ENCODE measurements at places on chromosomes 3 and 15.
A peak's percentile ranks its signal among the peaks of the same experiment; 100 is the strongest.

DNA sequence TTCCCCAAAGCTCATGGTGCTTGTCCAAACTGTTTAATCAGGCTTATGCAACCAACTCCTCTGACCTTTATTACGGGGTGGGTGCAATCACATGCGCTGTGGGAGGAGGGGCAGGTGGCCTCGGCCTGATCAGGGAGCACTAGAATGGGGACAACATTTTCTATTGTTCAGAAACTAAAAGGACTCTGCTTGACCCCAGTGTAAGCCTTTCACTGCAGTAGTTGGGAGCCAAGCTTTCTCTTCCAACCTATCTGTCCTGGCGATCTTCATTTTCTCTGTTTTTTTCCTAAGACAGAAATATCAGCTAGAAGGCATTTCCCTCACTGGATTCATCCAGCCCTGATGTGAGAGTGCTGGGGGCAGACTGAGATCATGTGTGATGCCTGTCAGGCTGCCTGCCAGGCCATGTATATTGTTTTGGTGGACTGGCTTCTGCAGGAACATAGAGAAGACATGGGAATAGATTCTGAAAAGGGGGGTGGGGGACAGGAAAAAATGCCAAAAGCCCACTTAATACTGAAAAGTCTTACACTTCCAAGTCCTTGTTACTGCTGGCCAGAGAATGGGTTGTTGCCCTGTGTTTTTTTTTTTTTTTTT is 627.0 kb upstream of the TBL1XR1 start:
- DNase-seq = no peak

DNA sequence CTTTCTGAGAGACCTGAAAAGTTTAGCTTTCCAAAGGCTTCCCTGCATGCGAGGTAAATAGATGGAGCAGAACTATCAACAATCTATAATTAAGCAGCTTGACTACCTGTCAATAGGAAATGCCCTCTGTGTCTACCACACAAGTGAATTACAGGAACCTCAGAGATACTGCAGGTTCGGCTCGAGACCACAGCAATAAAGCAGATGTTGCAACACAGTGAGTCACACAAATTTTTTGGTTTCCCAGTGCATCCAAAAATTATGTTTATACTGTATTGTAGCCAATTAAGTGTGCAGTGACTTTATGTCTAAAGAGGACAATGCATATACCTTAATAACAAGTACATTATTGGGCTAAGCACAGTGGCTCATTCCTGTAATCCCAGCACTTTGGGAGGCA is 252.0 kb downstream of the UBE2E2 start:
- DNase-seq = no peak

DNA sequence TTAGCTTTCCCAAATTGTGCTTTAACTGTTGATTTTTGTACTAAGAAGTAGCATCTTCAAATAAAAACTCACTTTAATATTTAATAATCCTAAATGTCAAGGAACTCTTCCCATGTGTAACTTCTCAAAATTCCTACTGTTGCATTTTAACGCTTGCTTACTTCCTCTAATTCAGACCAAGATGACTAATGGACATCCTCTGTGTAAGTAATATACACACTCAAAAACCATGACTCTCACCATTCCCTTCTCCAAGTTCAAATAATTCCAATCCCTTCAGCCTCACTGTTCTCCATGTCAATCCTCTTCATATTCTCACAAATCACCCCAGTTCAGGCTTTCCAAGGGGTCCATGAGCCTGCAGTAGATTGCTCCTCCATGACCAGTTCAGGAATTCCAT is 13.0 kb downstream of the MRPL46 start:
- no peak for DNase-seq

DNA sequence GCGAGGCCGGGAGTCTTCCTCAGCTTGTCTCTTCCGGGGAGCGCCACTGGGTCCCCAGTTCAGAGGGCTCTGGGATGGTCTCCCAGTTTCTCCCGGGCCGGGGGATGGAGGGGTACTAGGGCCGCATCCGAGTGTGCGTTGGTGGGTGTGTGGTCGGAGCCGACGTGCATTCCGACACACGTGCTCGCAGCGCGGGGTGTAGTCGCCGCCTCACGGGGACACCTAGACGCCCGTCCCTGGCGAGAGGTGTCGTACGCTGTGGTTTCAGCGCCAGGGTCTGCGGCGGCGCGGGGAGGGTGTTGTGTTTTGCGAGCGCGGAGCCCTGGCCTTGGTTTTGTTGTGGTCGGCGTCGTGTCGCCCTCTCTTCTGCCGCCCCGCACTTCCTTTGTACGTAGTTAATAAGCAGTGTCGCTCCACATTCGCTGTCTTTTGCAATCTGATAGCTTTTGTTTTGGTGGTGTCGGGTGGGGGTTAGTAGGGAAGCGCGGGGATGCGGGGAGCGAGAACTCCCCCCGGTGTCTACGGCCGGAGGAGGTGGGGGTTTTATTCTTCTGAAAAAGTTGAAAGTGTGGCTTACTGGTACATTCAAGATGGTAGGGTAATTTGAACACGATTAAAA is 2.2 kb downstream of the IGF1R start:
- DNase-seq = peak; percentile 19

DNA sequence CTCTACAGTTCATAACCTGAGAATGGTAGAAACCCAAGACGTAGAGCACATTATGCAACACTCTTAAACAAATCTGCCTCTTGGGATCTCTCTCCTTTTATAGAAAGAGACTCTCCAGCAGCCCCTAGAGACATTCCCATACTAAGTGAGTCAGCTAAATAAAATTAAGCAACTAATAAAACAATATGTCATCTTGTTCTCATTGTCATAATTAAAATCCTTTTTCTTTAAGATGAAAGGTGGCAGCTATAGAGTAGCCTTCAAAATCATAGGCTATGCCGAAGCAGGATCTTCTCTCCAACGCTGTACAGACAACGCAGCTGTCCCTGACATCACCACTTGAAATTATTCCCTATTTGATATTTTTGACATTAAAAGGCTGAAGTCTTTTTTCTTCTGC is 790.0 kb downstream of the FHIT start:
- no peak for DNase-seq

- no peak for DNase-seq
Measured at GRCh38 chr3:62873761-62874710, 1.2 kb downstream of the CADPS start.

DNA sequence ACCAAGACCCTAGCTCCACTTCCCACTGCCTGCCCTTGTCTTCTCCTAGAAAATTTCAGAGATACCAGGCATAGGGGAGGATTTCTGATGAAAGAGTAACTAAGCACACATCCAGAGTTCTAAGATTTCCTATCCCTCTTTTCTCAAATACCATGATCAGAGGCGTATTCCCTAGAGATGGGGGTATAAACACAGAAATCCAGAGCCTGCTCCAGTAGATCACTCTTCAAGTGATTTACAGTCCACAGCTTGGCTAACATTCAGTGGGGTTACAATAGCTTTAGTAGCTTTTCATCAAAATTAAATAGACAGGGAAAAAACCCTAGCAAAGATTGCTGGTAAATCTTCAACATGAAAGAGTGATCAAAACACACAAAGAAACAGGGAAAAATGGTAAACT is 800.7 kb upstream of the GRM7 start:
- no peak for DNase-seq

DNA sequence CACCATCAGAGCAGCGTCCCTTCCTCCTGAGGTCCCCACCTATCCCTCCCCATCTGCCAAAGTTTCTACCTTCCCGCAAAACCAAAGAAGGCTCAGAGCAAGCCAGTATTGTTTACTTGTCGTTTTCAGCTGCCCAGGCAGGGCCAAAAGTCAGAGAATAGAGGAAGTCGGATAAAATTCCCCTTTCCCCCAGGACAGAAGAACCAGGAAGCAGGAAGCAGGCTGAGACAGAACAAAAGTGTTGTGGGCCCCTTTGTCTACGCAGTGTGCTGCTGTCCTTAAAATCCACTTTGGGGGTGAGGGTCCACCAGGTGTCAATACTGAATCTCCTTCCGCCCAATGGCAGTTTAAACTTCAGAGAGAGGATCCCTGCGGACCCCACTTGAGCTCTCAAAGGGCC is 18.5 kb upstream of the RPL32 start:
- DNase-seq = no peak

GRCh38 chr3:126160243-126161210 is 19.9 kb downstream of the ALDH1L1 start:
- DNase-seq = no peak

GRCh38 chr3:54538346-54538745 is 389.5 kb downstream of the LRTM1 start:
- DNase-seq = no peak

GRCh38 chr3:16769525-16769924 is 115.2 kb upstream of the PLCL2 start:
- no peak for DNase-seq

GRCh38 chr15:96296264-96296663 is 34.2 kb upstream of the NR2F2 start:
- DNase-seq = no peak

DNA sequence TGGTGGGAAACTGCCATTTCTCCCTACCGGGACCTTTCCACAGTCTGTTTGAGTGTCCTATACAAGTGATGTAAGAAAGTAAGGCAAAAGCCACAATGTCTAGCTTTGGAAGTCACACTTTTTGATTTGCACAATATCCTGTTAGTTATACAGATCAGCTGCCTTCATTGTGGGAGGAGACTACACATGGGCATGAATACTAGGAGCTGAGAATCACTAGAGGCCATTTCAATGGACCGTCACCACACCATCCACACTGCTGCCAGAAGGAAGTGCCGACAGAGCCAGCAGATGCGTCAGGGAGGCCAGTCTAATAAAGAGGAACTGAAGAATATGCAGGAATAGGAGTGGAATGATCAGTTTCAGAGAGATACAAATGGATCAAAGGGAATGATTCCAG is 65.8 kb downstream of the SCN11A start:
- no peak for DNase-seq

Data from effector CD4-positive, alpha-beta T cell (primary cell).